ENCODE measurements at places on chromosomes 6 and 20.

GRCh38 chr20:38685853-38686473 lies 38.3 kb upstream of the SLC32A1 start:
- DNase-seq, result peak; percentile 74

GRCh38 chr6:37572334-37572733 lies 72.6 kb upstream of the CCDC167 start:
- DNase-seq, result no peak

GRCh38 chr6:160895562-160895961 lies 96.0 kb upstream of the MAP3K4 start:
- no peak for DNase-seq

DNA sequence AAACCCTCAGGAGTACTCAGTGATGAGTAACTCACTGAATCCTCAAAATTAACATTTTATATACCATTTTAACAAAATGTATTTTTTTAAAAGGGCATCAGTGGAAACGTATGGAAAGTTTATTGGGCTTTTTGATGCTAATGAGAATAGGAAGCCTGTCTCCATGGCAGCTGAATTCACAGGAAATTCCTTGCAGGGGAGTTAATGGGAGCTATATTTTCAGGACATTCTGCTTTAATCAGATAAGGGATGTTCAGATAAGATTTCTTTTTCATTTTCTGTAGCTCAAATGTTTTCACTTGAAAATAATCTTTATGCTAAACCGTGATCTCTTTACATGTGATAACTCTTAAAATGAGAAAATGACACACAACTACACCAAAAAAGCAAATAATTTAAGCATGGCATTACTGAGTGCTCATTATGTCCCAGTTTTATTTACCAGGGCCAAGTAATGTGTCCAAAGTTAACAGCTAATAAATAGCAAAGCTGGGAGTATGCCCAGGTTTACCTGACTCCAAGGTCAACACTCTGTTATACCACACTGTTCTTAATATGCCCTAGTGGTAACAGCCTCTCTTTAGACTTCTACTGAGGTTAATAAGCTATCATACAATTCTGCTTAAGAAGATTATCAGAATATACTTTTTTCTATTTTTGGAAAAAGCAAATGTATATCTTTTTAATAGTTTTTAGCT lies 348.1 kb downstream of the GRIK2 start:
- DNase-seq, result no peak

- DNase-seq, result no peak
Observed at GRCh38 chr6:40948570-40948969, 90.5 kb downstream of the UNC5CL start.

DNA sequence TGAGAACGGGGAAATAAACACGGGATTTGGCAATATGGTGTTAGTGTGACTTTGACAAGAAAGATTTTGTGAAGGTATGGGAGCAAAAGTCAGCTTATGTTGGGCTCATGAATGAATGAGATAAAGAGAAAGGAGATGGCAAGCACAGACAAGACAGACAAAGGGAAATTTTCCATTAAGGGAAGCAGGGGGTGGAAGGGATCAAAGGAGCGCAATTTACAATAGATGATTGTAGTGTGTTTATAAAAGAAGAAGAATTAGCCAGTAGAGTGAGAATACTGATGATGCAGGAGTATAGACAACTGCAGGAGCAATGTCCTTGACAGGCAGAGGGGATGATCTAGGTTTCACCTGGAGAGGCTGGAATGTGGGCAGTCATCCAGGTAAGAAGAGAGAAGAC lies 34.1 kb downstream of the RBM24 start:
- no peak for DNase-seq

- no peak for DNase-seq
Observed at GRCh38 chr6:118186672-118187567, 279.9 kb downstream of the SLC35F1 start.

GRCh38 chr6:111301946-111302345 lies 181.1 kb downstream of the REV3L start:
- no peak for DNase-seq

- DNase-seq, result no peak
Observed at GRCh38 chr6:6730831-6731230, 142.3 kb downstream of the LY86 start.

DNA sequence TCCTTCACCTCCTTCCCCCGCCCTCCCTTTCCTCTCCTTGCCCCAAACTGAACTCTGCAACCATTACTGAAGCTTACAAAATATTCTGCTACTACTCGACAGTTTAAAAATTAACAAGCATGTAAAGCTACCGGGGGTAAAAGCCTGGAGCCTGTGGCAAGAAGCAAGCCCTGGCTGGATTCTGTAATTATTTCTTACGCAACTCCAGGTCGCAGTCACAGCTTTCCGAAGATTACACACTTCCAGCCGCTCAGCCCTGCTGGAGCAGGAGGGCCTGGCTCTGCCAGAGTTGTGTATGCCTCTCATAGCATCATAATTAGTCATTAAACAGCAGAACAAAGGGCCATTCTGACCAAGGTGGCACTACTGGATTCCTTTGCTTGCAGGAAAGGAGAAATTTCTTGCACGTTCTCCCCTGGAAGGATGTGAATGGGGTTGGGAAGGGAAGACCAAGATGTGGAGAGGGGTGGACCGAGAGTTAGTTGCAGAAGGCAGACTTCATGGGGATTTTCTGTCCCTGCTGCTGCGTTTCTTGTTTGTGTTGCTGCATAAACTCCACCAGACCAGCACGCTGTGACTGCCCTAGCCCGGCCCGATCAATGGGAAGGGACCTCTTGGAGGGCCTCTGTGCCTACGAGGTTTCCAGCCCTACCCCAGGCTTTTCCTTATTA lies 23.6 kb downstream of the FOXQ1 start:
- no peak for DNase-seq

All from progenitor cell of endocrine pancreas (in vitro differentiated cells).